DMS 273 treated with DMSO at 0.1 percent for 48 hours (cell line): ENCODE measurements at places on chromosomes 6 and 20.

GRCh38 chr20:34538671-34539123 lies 19.8 kb upstream of the MAP1LC3A start:
- DNase-seq, result no peak

GRCh38 chr6:160955508-160956295 lies 35.9 kb upstream of the MAP3K4 start:
- no peak for DNase-seq

DNA sequence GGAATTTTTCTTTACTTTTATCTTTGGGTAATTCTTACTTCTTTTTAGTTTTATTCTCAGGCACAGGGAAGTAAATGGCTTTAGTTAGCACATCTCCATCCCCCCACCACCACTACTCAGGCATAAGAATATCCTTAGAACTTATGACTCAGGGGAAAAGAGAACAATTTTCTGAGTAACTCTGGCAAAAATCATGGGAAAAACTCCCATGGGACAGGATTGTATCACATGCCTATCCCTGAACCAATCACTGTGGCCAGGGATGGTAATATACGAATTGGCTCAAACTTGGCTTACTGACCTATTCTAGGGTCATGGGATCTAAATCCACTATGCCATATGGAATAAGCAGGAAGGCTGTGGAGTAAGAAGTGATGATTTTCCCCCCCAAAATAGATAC lies 339.1 kb downstream of the BTBD3 start:
- no peak for DNase-seq

DNA sequence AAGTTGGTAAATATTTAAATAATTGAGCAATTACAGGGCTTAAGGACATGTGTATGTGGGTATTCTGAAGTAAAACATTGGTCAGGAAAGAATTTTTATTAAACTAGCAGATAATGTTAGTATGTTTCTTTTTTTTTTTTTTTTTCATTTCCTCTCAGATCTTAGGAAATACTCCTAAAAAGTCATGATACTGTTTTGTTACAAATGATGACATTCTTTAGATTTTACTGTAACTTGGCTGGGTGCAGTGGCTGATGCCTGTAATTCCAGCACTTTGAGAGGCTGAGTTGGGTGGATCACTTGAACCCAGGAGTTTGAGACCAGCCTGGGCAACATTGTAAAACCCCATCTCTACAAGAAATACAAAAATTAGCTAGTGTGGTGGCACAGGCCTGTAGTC lies 41.5 kb downstream of the CDC40 start:
- DNase-seq, result no peak

DNA sequence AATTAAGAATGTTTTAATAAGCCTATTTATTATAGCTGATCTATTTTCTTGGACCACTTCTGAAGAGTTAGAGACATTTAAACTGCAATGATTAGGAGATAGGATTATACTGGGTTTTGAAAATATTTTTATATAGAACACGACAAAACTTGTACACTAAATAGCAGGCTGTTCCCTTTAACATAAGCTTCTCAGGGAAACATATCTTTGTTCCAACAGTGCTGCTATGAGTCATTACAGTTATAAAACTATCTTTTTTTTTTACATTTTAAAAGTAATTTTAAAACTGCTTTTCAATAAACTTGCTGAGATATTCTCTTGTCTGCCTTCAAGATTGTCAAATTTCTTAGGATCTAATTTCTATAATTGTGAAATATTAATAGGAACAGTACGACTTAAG lies 389.1 kb downstream of the ARHGAP18 start:
- no peak for DNase-seq

DNA sequence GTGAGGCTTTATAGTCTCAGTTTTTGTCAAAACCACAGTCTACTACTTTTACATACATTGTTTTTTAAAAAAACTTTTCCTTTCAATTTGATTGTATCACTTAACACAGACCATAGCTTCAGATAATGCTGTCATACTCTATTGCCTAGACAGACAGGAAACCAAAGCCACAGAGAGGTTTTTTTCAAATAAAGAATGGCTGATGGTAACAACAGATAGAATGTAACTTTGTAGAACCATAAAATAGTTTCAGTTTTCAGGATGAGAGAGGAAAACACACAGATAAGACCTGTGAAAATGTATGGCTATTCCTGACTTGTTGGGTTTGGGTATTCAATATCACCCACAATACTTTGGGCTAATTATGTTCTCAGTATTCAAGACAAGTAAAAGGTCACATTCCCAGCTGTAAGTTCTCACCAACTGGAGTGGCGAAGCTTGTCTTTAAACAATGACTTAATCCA lies 94.0 kb downstream of the ADGRG6 start:
- DNase-seq, result no peak
